Testis (tissue), 5 donors: ENCODE measurements at places on chromosomes 6 and 20. TPM values are rescaled to one million over a fixed set of nuclear protein-coding genes. Genes with fewer than 3 reads are reported as not detected.

GRCh38 chr6:3782876-3783832 lies 31.6 kb upstream of the PXDC1 start:
- no peak for DNase-seq

GSTA2 gene
- polyA plus RNA-seq, result 65.4 TPM

DNA sequence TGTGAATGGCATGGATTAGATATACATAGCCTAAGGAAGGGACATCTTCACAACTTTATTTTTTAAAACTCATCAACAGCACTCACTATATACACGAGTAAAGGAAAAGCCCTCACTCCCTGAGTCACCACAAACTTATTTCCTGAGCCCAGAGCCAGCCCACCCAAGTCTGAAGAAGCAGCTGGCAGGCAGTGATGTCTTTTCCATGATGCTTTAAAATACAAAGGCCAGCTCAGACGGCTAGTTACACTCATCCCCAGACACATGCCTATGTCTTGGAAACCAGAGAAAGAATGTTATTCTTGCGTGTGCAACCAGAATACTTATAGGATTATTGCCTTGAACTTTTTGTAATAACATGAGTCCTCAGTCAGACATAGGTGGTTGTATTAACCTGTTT lies 114.4 kb downstream of the ADGRG6 start:
- no peak for DNase-seq

HCRTR2 gene
- 0.50 TPM for polyA plus RNA-seq

TFAP2D gene
- not detected for polyA plus RNA-seq

GRCh38 chr6:34986845-34987246 lies 97.8 kb downstream of the ANKS1A start:
- DNase-seq, result peak; percentile 75
